ENCODE measurements at places on chromosomes 5 and 9.

GRCh38 chr5:170353011-170353761, 36.0 kb downstream of the KCNMB1 start:
- no peak for DNase-seq

DNA sequence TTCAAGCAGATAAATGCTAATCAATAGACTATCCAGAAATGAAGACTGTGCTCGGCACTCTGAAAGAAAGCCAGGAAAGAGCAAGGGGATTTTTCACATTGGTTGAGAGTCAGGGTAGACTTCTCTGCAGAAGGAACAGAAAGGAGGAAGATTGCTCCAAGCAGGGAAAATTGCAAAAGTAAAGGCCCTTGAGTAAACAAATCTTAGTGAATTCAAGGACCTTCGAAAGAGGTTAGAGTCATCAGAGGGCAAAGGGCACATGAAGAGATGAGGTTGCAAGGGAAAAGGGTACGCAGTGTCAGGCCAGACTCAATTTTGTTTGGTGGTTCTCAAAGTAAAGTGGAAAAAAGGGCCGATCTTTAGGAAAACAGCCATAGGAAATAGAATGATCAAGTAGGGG, 157.6 kb upstream of the RAI14 start:
- no peak for DNase-seq

DNA sequence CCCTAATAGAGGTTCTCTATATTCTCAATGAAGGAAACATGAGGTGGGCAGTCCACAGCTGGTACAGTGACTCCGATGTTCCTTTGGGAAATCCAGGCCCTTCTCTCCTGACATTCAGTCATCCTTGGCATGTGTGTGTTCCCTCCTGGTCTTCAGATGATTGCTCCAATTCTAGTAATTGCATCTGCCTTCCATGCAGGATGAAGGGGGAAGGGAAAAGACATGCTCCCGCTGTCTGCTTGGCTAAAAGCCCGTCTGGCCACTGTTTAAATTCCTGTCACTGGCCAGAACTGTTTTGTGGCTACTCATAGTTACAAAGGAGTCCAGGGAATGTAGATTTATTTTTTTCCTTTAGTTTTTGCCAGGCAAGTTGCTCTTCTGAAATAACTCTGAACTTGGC, 65.0 kb downstream of the MAST4 start:
- DNase-seq: no peak

GRCh38 chr5:107531308-107531707, 139.4 kb downstream of the EFNA5 start:
- DNase-seq: no peak

GRCh38 chr5:163993126-163993525, 487.7 kb downstream of the MAT2B start:
- DNase-seq: no peak

GRCh38 chr5:95304711-95305110, 19.8 kb upstream of the MCTP1 start:
- DNase-seq: no peak

- DNase-seq: no peak
These were observed 172.8 kb downstream of the CARTPT start for GRCh38 chr5:71891856-71892255.

- no peak for DNase-seq
These were observed 123.8 kb downstream of the NR3C1 start for GRCh38 chr5:143279698-143280097.

DNA sequence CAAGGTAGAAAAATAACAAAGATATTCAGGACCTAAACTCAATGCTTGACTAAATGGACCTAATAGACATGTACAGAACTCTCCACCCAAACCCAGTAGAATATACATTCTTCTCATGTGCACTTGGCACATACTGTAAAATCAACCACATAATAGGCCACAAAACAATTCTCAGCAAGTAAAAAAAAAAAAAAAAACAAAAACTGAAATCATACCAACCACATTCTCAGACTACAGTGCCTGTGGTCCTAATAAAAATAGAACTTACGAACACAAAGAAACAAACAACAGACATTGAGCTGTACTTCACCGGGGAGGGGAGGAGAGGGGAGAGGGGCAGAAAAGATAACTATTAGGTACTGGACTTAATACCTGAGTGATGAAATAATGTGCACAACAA, 114.1 kb upstream of the CD180 start:
- DNase-seq: no peak

- DNase-seq: no peak
These were observed 245.5 kb downstream of the SLF1 start for GRCh38 chr5:94863951-94864350.

- DNase-seq: no peak
These were observed 71.5 kb downstream of the PAM start for GRCh38 chr5:102826629-102827028.

DNA sequence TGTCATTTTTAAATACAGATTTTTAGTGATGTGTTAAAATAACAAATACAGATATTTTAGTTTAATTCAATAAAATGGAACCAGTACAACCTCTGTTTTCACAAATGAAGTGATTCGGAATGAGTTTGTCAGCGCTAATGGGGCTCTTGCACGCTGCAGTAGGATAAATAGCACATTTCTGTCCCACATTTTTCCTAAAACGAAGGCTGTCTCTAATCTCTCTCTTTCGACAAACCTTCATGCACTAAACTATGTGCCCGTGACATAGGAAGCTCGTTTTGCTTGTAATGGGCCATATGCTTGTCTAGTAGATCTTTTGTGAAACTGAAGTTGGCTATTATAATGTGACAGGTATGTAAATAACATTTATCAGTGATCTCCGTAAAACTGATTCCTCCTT, 100.5 kb downstream of the INIP start:
- DNase-seq: no peak

GRCh38 chr9:98256756-98257155, 1.3 kb upstream of the TBC1D2 start:
- DNase-seq: no peak

DNA sequence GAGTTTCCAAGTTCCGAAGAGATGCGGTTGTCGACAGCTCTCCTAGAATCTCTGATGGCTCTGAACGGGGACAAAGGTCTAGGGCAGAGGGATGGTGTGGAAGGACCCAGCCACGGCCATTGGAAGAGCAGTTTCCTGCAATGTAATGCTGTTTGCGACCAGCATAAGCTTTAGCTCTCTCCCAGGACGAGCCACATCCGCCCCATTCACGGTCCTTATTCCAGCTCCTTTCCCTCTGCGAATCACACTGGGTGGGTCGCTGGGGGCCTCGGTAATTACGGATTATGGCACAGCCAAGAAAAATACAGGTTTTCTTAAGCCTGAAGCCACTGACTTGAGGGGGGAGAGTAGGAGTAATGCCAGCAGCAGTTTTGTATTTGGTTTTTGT, 22.7 kb downstream of the ANXA2R start:
- no peak for DNase-seq

GRCh38 chr5:135249658-135250057, 149.4 kb downstream of the MACROH2A1 start:
- DNase-seq: no peak

DNA sequence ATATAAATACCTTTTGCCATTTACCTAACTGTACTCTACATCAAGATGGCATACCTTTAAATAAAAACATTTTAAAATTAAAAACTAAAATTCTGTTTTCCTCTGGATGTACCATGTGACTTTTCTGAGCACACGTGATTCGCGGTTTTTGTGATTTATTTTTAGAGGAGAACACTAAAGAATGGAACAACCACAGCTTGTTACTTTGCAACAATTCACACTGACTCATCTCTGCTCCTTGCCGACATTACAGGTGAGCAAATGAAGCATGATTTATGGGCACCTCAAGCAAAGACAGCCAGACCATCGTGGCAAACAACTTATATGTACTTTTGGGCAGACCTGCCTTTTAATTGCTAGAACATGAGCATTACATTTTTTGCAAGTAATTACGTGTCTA, 61.3 kb downstream of the GDA start:
- no peak for DNase-seq

GRCh38 chr5:126857472-126858410, 80.8 kb downstream of the LMNB1 start:
- no peak for DNase-seq

GRCh38 chr5:52789378-52789777, 1.7 kb downstream of the ITGA1 start:
- DNase-seq: no peak

GRCh38 chr5:139266236-139266635, 27.3 kb upstream of the MATR3 start:
- no peak for DNase-seq

DNA sequence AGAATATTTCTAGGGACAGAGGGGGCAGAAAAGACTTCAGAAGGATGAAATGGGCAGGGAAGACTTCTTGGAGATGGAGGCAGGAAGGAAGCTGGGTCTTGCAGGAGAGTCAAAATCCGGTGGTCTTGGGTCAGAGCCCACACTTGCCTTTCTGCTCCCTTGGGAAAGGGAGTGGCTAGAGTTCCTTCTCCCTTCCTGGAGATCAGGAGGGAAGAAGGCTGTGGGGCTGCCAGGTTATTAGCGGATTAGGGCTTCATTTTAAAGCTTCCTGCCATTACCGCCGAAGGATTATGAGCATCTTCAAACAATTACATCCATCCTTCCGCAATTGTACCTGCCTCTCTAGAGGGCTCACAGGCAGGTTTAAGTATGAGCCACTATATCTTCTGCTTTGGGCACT, 19.2 kb upstream of the SYNPO start:
- no peak for DNase-seq

DNA sequence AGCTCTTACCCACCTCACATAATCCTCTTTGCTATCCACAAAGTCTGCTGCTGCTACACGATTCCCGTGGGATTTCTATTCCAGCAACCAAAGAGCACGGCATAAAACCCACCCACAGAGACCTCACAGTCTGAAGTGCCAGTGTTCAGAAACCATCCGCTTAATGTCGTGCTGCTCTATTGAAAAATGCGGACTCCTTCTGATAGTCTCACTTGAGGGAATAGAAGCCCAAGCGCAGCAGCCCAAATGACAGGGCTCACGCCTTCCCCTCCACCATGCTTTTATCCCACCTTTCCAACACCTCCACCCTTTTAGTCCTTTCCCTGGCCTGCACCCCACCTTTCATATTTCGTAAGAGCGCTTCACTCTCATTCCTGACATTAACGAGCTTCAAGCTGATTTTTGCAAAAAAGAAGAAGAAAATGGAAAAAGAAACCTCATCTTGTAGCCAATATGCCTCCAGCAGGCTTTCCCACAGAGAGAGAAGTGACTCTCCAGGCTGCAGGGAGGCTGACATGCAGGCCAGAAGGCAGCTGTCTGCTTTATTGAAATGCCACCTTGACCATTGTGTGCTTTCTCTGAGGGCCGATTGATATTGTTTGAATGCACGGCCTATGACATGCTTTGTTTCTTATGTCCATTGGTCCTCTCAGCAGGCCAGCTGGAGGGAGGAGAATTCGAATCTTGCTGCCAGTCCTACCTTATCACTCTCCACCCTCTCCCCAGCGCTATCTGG, 70.6 kb upstream of the PCSK1 start:
- DNase-seq: no peak

GRCh38 chr5:61619777-61620518, 287.9 kb downstream of the ZSWIM6 start:
- no peak for DNase-seq

DNA sequence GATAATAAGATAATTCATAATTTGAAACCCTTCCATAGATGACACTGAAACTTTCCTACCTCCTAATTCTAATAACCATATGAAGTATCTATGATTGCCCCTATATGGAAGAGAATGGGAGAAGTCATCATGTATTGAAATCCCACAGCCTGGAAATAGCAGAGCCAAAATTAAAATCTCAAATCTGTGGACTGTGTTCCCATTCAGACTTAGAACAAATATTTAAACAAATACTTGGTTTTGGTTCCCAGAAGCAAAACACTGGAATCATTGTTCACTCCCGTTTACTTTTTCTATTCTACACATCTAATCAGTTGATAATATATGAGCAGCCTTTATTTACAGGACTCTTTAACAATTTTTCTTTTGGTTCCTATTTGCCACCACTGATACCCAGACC, 92.6 kb upstream of the PTPRD start:
- no peak for DNase-seq

DNA sequence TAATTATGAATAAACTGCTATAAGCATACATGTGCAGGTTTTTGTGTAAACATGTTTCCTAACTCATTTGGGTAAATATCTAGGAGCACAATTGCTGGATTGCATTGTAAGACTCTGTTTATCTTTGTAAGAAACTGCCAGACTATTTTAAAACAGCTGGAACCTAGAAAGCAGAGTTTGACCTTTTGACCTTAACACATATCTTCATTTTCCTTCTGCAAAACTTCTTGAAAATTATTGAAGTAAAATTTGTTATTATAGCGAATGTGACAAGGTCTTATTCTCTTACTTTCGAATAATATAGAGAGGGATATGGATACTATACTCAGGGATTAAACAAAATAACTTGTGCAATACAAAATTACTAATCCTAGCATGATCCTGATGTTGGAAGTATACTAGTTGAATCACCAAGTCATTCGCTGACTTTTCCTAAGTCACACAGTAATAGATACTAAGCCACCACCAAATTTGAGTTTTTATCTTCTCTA, 3.2 kb upstream of the ANXA1 start:
- DNase-seq: no peak

- DNase-seq: no peak
These were observed at the start of gene CCDC180 for GRCh38 chr9:97307500-97308163. Gene CCDC180, plus strand, starts transcription at chr9:97307659. Its CDS starts 405 bp downstream, at chr9:97308064.

GRCh38 chr5:144328980-144329379, 158.3 kb downstream of the KCTD16 start:
- no peak for DNase-seq

DNA sequence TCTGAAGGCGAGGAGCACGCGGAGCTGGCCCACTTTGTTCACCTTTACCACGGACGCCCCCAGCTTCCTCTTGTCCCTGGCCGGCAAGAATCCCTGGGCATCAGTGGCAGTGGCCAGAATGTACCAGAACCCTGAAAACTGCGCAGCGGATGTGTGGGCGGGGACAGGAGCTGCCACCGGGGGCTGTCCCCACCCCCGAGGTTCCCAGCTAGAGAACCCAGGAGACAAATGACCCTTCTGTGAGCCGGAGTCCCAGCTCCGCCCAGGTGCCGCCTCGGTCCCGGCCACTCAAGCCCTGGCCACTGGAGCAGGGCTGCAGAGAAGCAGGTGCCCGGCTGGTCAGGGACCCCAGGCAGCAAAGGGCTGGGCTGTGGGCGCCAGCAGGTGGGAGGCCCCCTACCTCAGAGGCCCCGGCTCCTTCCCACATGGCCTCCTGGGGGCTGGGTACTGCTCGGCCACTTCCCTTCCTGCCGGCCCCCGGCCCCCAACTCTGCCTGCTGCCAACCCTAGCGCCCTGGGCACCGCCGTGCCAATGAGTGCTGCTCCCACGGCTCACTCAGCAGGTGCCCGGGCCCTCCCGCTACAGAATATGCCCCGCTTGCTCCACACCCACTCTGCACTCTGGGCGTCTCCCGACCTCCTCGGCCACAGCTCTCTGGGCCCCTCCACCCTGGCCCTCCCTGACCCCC, 713 bp downstream of the LCN10 start:
- DNase-seq: no peak

- DNase-seq: no peak
These were observed 277.7 kb upstream of the PTGER4 start for GRCh38 chr5:40402007-40402364.

DNA sequence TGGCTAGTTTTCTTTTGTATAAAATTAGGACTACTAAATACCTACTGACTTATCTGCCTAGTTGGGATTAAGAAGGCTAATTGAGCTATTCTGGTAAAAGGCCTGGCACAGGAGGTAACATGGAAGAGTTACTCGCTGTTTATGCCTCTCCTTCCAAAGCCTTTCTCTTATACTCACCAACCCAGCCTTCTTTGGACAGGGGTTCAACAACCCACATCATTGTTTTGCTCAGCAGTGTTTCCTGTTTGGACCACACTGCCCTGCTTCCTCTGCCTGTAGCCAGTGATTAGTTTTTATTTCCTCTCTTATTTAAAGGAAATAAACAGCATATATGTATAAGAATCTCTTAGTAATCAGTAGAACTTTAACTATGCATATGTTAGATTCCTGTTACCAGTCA, 85.1 kb upstream of the TLX3 start:
- DNase-seq: no peak

Data from COLO829 (cell line).